ENCODE measurements at places on chromosomes 2 and 18.

DNA sequence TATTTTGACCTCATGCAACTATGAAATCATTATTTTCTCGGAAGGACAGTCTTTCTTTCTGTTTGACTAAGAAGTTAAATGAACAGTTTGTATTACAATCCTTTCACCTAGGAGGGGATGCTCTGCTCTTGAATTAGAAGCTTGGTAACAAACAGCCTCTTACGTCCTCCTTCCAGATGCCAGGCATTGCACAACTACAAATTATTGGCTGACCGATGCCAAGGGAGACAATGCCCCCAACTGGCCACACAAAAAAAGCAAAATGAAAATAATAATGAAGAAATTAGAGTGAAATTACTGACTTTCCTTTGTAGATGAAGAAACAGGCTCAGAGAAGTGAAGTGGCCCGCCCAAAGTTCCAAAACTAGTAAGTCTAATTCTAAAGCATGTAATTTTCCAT lies 177.9 kb downstream of the CYRIA start:
- no peak for DNase-seq

DNA sequence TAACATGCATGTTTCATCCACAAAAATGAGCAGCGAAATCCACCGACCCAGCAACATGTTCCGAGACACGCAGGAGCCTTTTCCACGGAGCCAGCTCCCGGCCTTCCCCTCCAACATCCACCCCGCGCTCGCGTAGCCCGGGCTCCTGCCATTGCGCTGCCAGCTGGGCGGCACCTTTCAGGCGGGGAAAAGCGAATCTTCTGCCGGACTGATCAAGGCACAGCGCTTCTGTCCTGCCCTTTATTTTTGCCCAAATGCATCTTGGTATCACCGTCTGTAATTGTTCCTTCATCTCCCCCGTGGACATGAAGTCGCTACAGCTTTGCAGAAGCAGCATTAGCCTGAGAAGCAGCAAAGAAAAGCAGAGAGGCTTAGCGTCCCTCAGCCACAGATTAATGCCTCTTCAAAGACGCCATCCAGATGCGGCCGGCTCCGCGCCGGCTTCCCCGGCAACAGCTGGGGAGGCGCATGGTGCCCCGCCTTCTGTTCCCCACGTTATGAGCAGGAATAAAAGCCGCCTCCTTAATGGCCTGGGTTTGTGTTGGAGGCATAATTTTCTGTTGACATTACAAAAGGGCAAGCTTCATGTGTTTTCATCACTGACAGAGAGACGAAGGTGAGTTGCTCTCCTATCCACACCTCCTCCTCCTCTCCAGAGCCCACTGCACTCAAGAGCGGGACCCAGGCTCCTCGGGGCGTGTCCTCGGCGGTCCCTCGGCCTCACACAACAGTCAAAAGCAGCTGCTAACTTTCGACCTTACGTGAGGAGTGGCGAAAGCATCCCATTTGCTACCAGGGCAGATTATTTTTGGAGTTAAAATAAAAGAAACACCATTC lies 122.1 kb upstream of the SALL3 start:
- no peak for DNase-seq

GRCh38 chr18:5995626-5996025 lies 100.3 kb upstream of the TMEM200C start:
- no peak for DNase-seq

DNA sequence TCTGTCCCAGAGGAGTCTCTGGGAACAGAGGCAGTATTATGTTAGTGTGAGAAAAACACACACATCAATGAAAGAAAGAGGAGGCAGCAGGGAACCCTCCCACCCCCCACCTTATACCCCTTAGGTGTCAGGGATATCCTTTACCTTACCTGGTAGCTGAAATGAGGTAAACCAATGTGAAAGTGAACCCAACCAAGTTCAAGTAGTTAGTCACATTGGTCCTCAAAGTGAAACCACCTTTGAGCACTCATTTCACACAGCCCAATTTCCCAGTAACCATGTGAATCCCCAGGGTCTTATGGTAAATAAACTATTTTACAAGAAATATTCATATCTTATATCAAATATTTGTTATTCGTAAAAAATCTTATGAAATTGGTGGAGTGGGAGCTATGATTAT lies 377.8 kb downstream of the LRATD1 start:
- DNase-seq: no peak

- DNase-seq: no peak
These were observed 192.1 kb downstream of the MGAT5 start for GRCh38 chr2:134445985-134446382.

DNA sequence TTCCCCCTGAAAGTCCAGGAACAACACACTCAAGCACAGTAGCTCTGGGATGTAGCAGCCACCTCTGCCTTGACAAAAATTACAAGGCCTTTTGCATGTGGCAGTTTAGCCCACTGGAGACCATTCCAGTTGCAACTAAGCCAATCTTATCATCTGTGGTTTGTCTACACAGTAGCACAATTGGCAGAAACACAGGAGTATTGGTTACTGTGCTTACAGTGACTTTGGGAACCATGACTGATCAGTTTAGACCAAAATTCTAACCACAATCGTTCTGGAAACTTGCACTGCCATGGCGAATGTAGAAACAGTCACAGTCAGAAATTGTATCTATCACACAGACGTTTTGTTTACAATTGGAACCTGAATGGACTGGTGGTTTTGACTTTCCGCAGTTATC lies 403.7 kb upstream of the MEIS1 start:
- no peak for DNase-seq

DNA sequence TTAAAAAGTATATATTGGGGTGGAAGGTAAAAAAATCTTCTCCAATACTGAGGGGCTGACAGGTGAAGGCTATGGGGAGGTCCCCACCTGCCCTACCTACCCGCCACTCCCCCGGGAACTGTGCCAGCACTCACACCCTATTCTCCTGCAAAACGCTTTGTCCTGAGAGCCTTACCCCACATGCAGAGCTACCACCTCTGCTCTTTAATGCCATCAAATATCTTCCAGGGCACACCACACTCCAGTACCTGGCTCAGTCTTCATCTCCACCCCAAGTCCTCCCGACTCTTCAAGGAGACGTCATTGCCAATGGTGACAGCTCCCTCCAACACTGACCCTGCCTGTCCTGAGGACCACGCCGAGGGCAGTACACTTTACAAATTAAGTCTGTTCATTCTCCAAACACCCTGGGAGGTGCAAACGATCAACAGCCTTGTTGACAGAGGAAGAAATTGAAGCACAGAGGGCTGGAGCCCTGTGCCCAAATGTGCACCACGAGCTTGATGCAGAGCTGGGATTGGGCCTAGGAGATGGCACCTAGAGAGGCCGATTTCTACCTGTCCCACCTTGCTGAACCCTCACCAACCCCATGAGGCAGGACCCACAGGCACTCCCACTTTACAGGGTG lies 6.0 kb upstream of the GPR55 start:
- no peak for DNase-seq

DNA sequence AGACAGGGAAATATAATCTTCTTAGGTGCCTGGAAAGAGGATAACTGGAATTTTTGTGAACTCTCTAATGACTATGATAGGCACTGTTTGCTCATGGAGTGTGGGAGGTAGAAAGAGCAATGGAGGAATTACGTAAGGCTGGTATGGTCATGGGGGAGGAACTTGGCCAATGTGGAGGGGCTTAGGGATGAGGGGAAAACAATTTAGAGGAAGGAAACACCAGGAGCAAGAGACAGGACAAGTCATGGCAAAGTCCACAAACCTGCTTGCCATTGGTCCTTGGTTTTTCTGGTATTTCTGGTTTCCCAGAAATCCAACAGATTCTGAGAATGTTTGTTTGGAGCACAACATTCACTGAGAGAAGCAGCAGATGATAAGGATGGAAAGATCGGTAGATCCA lies 274.2 kb downstream of the DYSF start:
- no peak for DNase-seq

DNA sequence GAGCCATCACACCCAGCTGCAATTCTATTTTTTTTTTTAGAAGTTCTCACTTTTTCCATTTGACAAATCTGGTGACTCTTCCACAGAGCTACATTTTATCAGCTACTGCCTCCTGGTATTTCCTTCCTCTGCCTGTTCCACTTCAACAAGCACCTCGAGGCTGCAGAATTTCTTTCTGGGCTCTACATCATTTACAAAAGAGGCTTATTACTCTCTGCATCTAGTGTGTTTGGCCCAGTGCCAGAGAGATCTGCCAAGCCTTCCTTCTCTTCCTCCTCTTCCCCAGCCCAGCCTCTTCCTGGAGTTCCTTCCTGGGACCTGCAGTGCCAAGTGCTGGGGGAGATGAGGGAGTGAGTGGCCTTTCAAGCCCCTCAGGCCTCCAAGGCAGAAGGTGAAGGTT lies 119.6 kb upstream of the ITGA6 start:
- no peak for DNase-seq

GRCh38 chr2:110747522-110748488 lies 15.4 kb downstream of the ACOXL start:
- no peak for DNase-seq

DNA sequence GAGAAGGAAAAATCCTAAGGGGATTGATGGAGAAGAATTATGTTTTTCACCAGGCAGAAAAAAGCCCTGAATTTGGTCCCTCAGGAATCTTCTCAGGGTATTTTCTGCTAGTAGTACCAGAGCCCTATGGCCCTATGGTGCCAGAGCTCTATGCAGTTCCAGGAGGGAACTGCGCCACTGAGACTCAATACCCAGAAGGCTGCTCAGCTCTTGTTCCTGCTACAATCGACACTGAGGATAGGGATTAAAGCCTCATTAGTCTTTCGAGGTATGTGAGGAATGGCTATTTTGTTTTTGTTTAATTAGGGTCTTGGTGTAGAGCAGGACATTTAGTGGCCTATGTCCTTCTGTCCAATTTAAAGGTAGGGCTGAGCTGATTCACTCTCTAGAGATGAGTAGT lies 21.7 kb upstream of the PPP3R1 start:
- no peak for DNase-seq

GRCh38 chr2:146037334-146037870 lies 1517.5 kb upstream of the ZEB2 start:
- no peak for DNase-seq

- DNase-seq: no peak
These were observed 1012.6 kb downstream of the BCL11A start for GRCh38 chr2:59540864-59541263.

DNA sequence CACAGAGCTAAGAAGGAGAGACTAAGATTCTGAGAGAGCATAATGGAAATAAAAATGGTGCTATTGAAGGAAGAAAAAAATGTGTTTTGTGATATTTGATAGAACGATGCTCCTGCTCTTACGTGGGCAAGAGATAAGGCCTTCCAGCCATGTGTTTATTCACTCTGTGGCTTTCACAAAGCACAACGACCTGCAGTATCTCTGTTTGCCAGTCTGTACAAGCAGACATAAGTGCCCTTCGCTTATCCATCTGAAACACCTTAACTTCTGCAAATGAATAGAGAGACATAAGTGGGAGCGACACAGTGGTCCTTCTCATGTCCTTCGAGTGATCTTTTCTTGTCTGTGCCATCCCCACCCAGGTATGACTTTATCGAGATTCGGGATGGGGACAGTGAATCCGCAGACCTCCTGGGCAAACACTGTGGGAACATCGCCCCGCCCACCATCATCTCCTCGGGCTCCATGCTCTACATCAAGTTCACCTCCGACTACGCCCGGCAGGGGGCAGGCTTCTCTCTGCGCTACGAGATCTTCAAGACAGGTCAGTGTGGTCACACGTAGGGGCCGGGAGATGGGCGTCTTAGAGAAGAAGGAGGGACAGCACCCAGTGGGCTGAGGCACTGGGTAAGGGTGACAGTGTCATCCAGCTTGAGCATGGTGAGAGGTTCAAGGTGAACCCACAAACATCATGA lies 33.7 kb downstream of the NRP2 start:
- no peak for DNase-seq

DNA sequence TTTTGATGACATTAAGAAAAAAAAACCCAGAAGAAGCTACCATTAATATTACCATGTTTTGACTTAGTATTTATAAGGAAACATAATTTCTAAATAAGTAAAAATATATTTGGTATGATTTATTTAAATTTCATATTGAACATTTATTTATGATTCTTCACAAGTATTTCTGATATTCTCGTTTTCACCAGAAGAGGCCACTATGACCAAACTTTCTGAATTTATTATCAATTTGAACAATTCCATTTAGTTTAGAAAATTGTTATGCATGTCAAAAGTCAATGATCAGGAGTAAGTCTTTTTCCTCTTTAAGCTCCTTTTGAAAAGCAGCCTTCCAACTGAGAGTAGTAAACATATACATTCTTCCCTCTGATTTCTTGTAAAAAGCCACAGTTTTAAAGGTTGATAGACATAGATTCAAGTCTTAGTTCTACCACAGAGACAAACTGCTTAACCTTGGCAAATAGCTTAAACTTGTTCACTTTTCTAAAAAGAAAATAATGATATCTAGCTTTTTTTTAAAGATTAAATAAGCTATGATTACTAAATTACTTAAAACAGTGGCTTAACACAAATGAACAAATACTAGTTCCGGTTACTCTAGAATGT lies 329.9 kb downstream of the TRIB2 start:
- no peak for DNase-seq

- DNase-seq: no peak
These were observed 7.2 kb upstream of the PROC start for GRCh38 chr2:127410871-127411652.

DNA sequence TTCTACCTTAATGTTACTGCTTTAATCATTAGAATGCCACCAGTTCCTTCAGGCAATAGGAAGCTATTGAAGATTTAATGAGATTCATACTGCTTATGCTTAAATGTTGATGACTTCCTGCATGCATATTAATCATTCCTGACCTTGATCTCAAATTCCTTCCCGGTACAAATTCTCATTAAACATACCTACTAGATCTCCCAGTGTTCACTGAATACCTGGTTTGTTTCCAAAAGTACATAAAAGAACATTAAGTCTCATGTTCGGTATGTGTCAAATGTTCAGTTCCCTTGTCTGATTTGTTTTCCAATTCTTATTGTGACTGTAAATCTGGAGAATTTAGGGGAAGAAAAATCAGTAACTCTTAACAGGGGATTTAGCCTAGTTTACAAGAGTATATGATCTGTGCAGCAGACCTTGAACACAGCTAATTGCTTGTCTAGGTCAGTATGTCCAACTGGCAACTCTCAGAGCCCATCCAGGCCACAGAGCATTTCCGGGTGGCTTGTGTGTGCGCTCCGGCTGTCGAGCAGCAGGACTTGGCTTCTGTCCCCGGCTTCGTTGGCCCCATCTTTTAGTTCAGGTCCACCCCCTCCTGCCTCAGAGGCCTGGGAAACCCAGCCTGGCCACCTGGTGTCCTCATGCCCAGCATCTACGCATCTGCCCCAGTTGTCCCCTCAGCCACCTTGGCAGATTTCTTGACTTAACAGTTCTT lies 13.1 kb downstream of the METAP1D start:
- DNase-seq: no peak
